Activated naive CD8-positive, alpha-beta T cell treated with anti-CD3 and anti-CD28 coated beads, Interleukin-2, amount 10 ng/mL, durations not matched to agents 7 days and 5 days (primary cell): ENCODE measurements at places on chromosomes 5 and 9. TPM values are rescaled to one million over a fixed set of nuclear protein-coding genes. Genes with fewer than 3 reads are reported as not detected.

DNA sequence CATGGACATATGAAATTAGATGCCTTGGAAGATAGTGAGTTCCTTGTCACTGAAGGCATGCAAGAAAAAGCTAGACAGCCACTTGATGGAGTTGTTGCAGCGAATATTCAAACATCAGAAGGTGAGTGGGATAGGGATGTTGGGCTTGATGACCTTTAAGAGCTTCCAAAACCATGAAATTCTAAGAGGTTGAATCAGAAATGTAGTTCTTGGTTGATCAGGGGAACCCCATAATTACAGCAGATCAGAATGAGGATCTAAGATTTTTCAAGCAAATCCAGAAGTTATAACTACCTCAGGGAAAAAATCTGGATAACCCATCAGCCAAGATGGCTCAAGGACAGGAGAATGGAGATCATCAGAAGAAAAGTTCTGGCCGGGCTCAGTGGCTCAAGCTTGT is 244.3 kb upstream of the NR4A3 start:
- no peak for DNase-seq

Gene RHOBTB3
- 0.06 TPM for total RNA-seq

DNA sequence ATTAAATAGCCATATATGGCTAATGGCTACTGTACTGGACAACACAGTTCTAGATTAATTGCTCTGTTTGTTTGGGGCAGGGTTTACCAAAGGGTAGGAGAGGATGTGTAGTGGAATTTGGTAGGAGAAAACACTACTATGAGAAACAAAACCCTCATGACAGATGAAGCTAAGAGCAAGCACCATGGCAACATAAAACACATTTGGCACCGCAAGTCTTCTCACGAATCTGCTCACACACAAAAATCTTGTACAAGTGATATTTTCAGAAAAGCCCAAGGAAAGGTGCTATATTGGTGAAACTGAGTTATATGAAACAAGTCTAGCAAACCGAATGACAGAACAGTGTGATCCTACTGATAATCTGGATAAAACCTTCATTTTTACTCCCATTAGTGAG is 38.5 kb downstream of the CSF2 start:
- DNase-seq = no peak

Gene SOX30
- total RNA-seq = not detected

DNA sequence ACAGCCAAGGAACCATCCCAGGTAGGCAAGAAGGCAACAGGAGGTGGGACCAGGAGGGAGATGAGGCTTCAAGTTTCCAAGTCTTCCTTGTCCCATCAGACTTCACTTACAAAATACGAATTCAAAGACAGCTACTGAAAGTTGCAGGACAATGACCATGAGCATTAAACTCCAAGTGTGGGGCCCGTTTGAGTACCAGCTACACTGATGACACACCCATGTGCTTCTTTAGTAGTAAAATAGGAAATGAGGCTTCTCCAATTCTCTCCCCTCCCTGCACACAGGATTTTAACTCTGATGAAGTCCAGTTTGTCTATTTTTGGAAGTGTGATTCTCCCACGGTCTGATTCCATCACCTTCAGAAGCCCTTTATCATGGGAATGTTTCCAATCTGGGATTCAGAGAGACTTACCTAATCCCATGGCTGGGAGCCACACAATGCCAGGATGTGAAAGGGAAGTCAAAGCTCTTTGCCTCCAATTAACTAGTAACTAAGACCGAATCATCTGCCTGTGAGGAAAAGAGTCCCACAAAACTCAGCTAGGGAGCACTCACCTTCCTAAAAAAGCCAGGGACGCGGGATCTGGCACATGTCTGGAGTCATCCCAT is 222.8 kb upstream of the MSX2 start:
- no peak for DNase-seq

DNA sequence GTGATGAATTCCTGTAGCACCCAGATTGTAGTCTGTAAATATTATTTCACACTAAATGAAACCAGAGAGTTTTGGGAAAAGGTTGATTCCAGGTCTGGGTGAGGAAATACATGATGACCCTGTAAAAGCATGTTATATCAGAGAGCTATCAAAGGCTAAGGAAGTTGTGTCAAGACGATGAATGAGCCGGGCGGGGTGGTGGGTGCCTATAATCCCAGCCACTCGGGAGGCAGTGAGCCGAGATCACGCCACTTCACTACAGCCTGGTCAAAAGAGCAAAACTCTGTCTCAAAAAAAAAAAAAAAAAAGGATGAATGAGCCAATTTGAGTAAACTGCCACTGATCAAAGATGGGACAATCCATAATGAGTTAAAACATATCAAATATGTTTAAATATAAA is 29.2 kb downstream of the IL6ST start:
- DNase-seq = no peak

Gene PKN3
- total RNA-seq = 7.4 TPM

DNA sequence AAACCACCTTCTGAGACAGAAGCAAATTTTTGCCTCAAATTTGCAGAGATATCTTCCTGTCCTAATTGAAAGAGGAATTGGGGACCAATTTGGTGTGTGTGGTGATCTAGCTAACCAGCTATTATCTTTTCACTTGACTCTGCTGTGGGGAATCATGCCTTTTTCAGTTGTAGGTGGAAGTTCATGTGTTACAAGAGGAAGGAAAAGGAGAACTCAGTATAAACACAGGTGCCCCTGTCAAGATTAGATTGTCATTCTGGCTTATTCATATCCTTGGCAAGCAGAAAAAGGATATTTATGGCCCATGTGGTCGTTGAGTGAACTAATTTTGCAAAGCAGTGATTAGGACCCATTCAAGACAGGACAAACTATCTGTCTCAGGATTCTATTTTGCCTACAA is 336.8 kb upstream of the SLC30A5 start:
- DNase-seq = no peak

- DNase-seq = peak; percentile 80
Measured at GRCh38 chr5:54518146-54518817, 723 bp downstream of the SNX18 start.

- no peak for DNase-seq
Measured at GRCh38 chr5:115460472-115460871, 84.1 kb downstream of the FEM1C start.

- no peak for DNase-seq
Measured at GRCh38 chr5:17785774-17786173, 151.5 kb downstream of the TAF11L14 start.

GRCh38 chr5:15535938-15536337 is 36.0 kb downstream of the FBXL7 start:
- DNase-seq = no peak

DNA sequence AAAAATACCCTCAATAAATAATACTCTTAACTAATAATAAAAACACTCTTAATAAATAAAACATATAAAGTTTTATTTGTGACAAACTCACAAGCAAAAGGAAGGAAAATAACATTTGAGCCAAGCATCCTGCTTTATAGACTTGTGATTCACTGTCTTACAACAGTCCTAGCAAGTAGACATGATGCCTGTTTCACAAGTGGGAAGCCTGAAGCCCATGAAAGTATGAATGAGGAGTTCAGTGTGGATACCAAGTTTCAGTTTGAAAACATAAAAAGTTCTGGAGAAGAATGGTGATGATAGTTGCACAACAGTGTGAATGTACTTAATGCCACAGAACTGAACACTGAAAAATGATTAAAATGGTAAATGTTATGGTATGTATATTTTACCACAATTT is 10.9 kb downstream of the HABP4 start:
- no peak for DNase-seq

GRCh38 chr9:86968258-86968920 is 21.1 kb upstream of the GAS1 start:
- no peak for DNase-seq

DNA sequence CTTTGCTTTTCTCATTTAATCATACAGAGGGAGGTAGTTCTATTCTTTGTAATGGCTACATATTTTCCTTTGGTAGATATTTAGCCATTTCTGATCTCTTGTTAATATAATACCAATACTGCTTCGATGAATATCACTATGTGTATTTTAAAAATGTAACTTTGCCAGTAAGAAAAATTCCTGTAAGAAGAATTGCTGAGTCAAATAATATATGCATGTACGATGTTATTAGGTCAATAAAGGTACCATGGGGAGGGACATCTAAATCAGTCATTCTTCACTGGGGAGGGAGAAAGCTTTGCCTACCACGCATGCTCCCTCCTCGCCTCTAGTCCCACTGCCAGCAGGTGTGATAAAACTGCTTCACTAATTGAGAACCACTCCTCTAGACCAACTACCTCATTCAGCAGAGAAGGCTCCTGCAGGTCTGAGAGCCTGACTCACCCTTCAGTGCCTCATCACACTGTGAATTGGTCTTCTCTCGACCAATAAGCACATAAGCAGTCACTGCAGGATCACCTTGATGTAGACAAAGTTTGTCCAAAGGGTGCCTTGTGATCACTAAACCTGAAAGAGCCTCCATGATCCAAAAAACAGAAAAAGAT is 56.1 kb upstream of the TBCA start:
- DNase-seq = no peak

- no peak for DNase-seq
Measured at GRCh38 chr9:5186416-5187169, 1.2 kb upstream of the INSL6 start.

DNA sequence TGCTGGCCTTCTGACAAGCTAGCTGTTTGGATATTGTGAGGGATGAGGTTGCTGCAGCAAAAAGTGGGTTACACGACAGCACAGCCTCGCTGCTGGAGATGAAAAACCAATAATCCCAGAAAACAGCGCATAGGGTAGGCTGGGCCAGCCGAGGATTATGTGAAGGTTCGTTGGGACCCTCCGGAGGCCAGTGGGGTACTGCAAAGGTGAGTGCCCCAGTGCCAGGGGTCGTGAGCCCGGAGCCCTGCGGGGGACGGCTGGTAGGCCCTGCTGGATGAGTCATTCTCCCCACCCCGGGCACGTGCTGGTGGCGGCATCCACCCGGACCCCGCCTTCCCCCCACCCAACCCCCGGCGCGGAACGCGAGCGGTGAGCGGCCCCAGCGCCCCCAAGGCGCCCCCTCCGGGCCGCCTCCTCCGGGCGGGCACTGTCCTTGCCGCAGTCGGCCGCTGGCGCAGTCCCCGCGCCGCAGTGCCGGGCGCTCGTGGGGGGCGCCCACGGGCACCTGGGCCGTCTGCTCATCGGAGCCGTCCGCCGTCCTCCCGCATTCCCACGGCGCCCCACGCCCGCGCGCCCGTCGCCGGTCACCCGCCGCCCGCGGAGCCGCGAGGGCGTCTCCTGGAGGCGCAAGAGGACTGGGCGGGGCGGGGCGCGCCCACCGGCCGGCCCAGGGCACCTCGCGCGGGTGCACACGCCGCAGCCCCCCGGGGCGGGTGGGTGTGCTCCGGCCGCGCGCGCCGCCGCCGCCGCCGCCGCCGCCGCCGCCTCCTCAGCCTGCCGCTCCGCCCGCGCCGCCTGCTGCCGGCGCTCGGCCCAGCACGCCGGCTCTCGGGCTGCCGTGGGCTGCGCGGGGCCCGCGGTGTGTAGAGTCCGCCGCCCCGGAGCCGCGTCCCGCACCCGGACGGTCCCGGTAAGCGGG is at the start of gene PHF24:
PHF24 (plus strand) TSS at position 794 of the 919 bp plus-strand sequence. CDS start 13,014 bp downstream, outside the sequence.
- DNase-seq = peak; percentile 55

Gene RALGPS1
- 5.1 TPM for total RNA-seq

- no peak for DNase-seq
Measured at GRCh38 chr9:97900738-97901565, 21.3 kb downstream of the TRMO start.
